ENCODE measurements at places on chromosomes 4 and X. TPM values are rescaled to one million over a fixed set of nuclear protein-coding genes. Genes with fewer than 3 reads are reported as not detected.

GRCh38 chr4:180710628-180711337, 1532.4 kb upstream of the TENM3 start:
- peak; percentile 52 for DNase-seq

Gene CD99
- polyA plus RNA-seq, result 369 TPM

DNA sequence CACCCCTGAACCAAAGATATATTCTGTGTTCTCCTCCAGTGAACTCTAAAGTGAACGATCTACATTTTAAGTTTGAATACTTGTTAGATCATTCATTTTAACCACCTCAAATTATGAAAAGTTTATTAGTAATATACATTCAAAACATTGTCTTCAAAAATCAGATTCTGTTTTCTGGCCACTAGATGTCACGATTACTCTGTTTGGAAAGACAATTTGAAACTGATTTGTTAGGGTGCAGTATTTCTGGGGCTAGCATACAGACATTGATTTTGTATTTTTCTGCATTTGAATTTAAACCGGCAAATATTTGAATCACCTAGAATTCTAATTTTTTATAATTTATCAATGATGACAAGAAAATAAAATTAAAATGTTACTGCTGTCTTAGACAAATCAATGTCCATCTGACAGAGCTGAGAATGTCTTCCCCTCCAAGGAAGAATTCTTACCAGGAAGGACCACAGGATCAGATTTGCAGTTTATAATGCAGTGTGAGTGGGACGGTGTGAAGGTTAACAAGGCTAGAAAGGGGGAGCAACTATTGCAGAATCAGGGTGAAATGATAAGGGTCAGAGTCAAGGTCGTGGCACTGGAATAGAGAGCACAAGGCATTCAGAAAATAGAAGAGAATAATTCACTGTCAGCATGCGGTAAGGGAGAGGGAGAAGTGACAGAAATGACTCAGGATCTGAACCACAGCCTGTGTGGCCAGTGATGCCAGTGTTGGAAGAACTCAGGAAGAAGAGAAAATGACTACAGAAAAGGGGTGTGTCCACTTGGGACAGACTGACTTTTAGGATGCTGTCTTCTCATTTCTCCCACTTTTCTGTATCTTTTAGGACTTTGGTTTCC, 91.6 kb downstream of the ANXA10 start:
- peak; percentile 59 for DNase-seq

GRCh38 chr4:163755013-163755412, 260.5 kb downstream of the TMA16 start:
- peak; percentile 43 for DNase-seq

Gene RS1
- not detected for polyA plus RNA-seq

DNA sequence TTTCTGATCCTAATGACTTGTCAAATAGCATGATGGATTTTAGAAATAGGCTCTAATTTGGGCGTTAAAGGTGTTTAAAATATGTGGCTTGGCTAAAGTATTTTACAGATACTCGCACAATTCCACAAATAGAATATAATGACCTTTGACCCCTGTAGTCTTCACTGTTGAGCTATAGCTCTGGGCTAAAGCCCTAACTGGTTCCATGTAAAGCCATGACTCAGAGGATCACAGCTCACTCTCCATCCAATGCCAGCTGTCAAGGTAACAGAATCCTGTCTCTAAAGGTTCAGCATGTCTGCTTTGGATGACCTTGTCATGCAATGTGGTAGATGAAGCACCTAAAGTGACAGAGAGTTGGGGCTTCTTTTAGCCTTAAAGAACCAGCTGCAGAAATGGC, 42.5 kb downstream of the TLR10 start:
- no peak for DNase-seq

Gene FAM9B
- not detected for polyA plus RNA-seq

DNA sequence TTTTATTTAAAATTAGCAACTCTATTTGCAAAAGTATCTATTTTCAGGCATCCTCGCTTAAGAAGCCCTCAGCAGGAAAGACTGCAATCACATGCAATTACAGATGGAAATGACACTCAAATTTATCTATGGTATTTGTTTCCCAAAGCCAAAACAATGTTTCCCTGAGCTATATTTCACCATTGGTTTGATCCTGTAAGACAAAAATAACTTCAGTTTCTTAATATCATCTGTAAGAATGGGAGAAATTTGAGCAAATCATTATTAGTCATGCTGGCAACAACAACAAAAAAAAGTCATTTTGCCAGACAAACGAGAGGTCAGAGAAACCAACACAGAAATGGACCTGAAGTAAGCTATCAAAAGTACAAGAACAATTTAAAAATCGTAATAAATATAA, 204.1 kb downstream of the NR3C2 start:
- no peak for DNase-seq

DNA sequence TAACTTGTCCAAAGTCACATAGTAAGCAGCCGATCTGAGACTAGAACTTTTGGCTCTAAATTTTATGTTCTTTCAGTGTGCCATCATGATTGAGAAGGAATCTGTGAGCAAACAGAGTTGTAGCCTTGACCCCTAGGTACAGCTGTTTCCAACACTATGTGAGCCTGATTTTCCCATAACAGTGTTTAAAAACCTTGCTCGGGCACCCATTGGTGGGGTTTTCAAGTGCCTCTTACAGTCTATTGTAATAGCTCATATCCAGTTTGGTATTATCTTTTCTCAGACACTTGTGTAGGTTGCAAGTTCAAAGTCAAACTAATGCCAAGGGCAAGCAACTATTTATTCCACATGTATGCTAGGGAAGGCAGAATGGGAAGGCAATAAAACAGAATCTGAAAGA, 467.9 kb downstream of the INPP4B start:
- DNase-seq, result no peak

- no peak for DNase-seq
Measured at GRCh38 chr4:182746876-182747275, 170.3 kb downstream of the DCTD start.

DNA sequence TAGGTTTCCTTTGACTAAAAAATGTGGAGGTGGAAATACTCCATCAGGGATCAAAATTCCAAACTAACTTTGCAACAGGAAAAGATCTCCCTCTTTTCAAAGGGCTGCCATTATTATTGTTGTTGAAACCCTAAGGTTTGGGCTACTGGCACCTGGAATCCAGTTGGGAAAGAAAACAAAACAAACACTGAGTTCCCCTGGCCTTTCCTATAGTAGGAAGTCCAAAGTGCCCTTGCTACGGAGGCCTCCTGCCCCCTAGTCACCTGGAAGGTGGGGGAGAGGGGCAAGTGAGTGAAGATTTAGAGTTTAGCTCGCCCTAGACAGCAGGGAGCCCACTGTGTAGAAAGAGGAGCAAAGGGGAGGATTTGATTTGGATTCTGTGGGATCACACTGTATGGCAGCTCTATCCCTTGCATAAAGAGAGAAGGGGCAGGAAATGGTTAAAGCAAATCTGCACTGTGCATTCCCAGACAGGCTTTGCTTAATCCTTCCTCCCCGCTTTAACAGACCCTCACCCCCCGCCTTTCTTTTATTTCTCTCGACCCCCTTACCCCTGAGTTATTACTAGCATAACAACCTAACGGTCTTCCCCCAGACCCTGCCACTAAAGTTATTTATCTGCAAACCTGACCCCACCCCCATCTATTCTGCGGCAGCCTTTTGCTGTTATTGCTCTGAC, 627 bp upstream of the FAT4 start:
- peak; percentile 8 for DNase-seq

Gene FHIP1A
- 0.02 TPM for polyA plus RNA-seq

Gene HTN1
- not detected for polyA plus RNA-seq

GRCh38 chrX:150334981-150335380, 28.1 kb upstream of the MAMLD1 start:
- DNase-seq, result no peak

Gene EDA
- polyA plus RNA-seq, result not detected

Gene MAGEA11
- polyA plus RNA-seq, result not detected

DNA sequence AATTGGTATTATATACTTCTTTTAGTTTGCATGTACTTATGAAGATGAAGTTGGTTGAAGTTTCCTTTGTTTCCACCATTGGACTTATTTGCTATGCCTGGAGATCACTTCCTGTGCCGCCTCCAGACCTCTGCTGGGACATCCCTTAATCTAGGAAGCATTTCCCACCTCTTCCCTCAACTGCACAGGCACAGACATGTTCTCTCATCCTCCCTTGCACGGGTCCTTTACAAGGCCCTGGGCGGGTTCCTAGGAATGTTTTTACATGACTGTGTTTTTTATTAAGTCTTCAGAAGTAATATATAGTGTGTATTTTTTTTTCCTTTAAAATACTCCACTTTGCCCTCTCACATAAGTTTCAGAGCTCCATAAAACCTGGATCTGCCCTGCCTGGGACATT, 51.0 kb downstream of the TMEM131L start:
- no peak for DNase-seq

Gene CSN2
- not detected for polyA plus RNA-seq

DNA sequence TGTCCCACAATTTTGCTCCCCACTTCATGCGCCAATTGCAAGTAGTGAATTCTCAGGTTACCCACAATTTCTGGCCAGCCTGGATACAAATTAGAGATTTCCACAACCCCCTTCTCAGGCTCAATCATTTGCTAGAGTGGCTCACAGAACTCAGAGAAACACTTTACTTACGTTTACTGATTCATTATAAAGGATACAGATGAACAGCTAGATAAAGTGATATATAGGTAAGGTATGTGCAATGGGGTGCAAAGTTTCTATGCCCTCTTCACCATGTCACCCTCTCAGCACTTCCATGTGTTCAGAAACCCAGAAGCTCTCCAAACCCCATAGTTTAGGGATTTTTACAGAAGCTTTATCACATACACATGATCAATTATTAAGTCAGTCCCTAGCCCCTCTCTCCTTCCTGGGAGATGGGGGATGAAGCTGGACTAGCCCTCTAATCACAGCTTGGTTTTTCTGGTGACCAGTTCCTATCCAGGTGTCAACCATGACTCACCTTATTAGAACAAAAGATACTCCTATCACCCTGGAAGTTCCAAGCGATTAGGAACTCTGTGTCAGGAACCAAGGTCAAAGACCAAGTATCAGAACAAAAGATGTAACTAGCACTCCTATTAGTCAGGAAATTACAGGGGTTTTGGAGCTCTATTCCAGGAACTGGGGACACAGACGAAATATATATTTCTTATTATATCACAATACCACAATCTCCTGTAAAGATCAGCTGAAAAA, 33.5 kb upstream of the PRRG1 start:
- DNase-seq, result no peak

- peak; percentile 63 for DNase-seq
Measured at GRCh38 chr4:165204462-165204830, 2.9 kb upstream of the KLHL2 start.

DNA sequence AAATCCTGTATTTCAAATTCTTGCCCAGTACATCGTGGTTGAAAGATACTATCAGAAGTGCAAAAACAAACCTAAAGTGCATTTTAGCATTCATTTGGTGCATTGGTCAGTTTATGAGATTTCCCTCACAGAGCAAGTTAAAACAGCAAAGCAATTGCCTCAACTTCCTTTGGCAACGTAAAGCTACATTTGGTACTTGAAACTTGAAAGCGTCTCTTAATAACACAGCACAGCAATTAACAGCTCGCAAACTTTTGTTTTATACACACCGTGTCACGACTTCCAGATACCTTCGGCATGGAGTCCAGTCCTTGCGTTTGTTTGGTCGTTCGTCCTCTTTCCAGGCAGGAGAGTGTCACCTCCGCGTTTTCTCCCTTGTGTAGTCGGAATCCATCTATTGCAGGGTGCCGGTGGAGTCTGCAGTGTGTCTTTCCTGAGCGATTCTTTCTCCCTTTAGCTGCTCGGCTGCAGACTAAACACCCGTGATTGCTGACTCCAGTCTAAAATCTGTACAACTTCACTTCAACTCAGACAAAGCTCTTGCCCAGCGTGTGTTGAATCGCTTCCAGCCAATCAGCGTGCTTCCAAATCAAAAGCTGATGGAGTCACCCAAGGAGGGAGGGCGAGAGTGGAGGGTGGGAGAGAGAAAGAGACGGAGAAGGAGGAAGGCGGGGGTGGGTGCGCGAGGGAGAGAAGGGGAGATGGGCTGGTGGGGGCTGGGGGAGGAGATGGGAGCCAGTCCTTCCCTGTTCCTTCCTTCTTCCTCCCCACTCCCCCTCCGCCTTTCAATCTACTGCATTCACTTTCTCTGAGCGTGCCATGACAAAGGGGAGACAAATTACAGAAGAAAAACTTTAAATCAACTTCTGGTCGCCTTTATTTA, at the start of gene PCDH18:
Gene PCDH18 (minus strand): TSS at position 509 of the 883 bp plus-strand sequence. CDS start 406 bp downstream, at position 103.
- peak; percentile 98 for DNase-seq

- no peak for DNase-seq
Measured at GRCh38 chr4:164572877-164573279, 181.1 kb upstream of the SMIM31 start.

Gene TRAM1L1
- 2.6 TPM for polyA plus RNA-seq

DNA sequence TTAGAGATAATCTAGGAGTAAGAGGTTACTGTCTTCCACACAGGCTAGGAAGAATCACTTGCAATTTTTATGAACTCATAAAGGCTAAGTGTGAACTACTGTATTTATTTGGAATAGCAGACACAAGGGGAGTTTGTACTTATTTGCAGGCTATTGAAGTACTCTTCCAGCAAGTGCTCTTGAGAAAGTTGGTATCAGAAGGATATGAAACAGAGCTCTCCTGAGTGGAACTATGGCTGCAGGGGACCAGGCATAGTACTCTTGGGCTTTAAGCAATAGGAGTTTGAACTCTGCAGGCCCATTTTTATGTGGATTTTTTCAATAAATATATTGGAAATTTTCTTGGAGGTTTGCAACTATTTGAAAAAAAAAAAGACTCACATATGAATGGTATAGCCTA, 756.3 kb upstream of the ATOH1 start:
- DNase-seq, result no peak

- DNase-seq, result peak; percentile 51
Measured at GRCh38 chr4:74283614-74284013, 24.7 kb upstream of the EPGN start.

Gene SOD3
- polyA plus RNA-seq, result 7.3 TPM

- DNase-seq, result no peak
Measured at GRCh38 chr4:36385951-36386571, 104.6 kb downstream of the DTHD1 start.

Gene IL1RAPL1
- polyA plus RNA-seq, result 1.4 TPM

Gene GYG2
- polyA plus RNA-seq, result 9.6 TPM

GRCh38 chr4:83860200-83860599, 324.3 kb downstream of the GPAT3 start:
- DNase-seq, result no peak

Gene AMOT
- polyA plus RNA-seq, result 4.7 TPM

DNA sequence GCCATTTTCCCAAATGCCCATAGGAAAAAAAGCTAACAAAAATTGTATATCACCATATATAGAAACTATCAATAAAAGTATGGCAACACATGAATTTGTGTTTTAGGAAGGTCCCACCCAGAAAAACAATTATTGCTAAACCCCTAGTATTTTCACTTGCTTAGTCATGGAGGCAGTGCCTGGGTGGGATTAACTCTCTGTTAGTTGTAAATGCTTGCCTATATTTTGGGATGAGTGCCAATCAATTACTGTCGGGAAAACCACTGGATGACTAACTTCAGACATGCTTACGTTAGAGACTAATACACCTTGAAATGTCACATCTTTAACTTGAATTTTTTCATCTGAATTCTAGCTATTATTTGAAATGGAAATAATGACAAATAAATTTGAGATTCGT, 33.9 kb downstream of the TMPRSS11A start:
- DNase-seq, result peak; percentile 32

GRCh38 chr4:174540175-174540574, 17.9 kb upstream of the HPGD start:
- no peak for DNase-seq

Data from IMR-90 (cell line).